ENCODE measurements at places on chromosomes 3 and 15. TPM values are rescaled to one million over a fixed set of nuclear protein-coding genes. Genes with fewer than 3 reads are reported as not detected.

Gene NEIL1
- 26.3 TPM for total RNA-seq

Gene ITIH1
- 1.5 TPM for total RNA-seq

Gene PPM1L
- total RNA-seq = 34.5 TPM

- H3K27ac ChIP-seq = no peak overlapping the region
- no peaks in the 10 kb centered on the region for H3K27me3 ChIP-seq
- DNase-seq = no peak
- H3K36me3 ChIP-seq = no peaks in the 10 kb centered on the region
- no peak overlapping the region for H3K4me3 ChIP-seq
Measured at GRCh38 chr3:85159376-85159775, 200.6 kb downstream of the CADM2 start.

DNA sequence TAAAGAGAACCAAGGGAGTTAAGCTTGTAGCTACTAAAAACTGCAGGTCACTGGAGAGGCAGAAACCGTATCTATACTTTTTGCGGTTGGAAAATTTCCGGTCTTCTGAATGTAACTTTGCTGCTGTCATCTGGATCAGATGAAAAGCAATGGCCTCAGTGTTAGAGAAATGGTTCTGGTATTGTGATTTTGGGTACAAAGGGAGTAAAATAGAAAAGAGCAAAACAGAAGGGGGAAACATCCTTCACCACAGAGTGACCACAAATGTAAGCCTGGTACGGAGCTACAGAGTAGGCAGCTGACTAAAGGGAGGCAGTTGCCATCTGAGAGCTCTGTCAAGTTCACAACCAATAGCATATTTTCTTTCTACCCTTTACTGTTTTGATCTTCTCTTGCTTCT is 5.6 kb downstream of the CD96 start:
- no peak overlapping the region for H3K27ac ChIP-seq
- H3K4me1 ChIP-seq = no peaks in the 10 kb centered on the region
- no peaks in the 10 kb centered on the region for H3K27me3 ChIP-seq
- DNase-seq = no peak

- H3K4me3 ChIP-seq = peak overlapping the region; percentile 26
- no peaks in the 10 kb centered on the region for H3K36me3 ChIP-seq
- no peaks in the 10 kb centered on the region for H3K27me3 ChIP-seq
- peaks cover 51% of the 10 kb centered on the region for H3K4me1 ChIP-seq
Measured at GRCh38 chr3:66442254-66443117, 58.3 kb downstream of the LRIG1 start.

DNA sequence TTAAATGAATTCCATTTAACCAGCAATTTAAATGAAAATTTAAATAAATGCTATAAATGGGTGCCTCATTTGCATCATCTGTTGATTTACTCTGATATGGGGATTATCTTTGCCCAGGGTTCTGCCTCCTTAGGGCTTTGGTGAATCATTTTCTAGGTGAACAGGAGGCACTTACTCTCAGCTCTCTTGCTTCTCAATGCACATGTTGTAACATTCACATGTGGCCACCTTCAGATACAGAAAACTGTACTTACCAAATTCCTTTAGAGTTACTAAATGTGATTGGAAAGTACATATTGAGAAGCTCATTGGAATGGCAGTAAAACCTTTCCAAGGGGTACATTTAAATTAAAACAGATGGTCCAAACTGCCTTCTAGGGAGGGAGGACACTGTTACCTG is 20.8 kb downstream of the GADL1 start:
- no peaks in the 10 kb centered on the region for H3K27me3 ChIP-seq
- no peak for DNase-seq
- no peaks in the 10 kb centered on the region for H3K4me1 ChIP-seq
- no peak overlapping the region for H3K27ac ChIP-seq
- H3K36me3 ChIP-seq = no peaks in the 10 kb centered on the region

- no peaks in the 10 kb centered on the region for H3K36me3 ChIP-seq
- no peak overlapping the region for H3K27ac ChIP-seq
- H3K27me3 ChIP-seq = no peaks in the 10 kb centered on the region
- H3K4me1 ChIP-seq = peaks cover 4% of the 10 kb centered on the region
- DNase-seq = no peak
Measured at GRCh38 chr3:120209425-120209824, 75.6 kb downstream of the GPR156 start.

- H3K36me3 ChIP-seq = no peaks in the 10 kb centered on the region
- no peaks in the 10 kb centered on the region for H3K4me1 ChIP-seq
- H3K27me3 ChIP-seq = no peaks in the 10 kb centered on the region
- H3K4me3 ChIP-seq = no peak overlapping the region
Measured at GRCh38 chr15:55770806-55771205, 27.9 kb upstream of the PRTG start.

DNA sequence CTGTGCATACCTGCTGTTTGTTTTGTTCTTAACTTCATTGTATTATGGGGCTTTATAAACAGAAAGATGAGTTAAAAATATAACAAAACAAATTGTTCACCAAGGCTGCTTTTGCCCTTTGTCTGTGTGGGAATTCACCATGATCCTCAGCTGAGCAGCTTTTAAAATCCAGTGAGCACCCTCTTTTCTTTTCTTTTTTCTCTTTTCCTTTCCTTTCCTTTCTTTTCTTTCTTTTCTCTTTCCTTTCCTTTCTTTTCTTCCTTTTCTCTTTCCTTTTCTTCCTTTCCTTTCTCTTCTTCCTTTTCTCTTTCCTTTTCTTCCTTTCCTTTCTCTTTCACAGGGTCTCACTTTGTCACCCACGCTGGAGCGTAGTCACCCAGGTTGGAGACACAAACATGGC is 38.3 kb downstream of the RAB8B start:
- H3K4me3 ChIP-seq = no peak overlapping the region
- no peak overlapping the region for H3K27ac ChIP-seq
- no peak for DNase-seq
- no peaks in the 10 kb centered on the region for H3K36me3 ChIP-seq

- no peak for DNase-seq
- no peaks in the 10 kb centered on the region for H3K27me3 ChIP-seq
- no peak overlapping the region for H3K4me3 ChIP-seq
- no peaks in the 10 kb centered on the region for H3K36me3 ChIP-seq
- no peak overlapping the region for H3K27ac ChIP-seq
Measured at GRCh38 chr3:53799338-53799865, 46.8 kb downstream of the CHDH start.

DNA sequence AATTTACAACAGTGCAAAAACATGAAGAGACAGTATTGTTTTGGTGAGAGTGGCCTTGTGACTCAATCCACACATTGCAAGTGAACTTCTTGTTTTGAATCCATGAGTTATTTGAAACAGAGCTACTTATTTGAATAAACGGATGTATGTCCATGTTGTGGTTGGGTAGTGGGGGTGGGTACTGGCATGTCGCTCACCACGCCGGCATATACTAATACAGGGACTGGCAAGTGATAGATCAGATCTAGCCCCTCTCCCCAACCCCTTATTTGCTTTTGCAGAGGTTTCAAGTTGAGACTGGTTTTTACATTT is 83.8 kb downstream of the EDEM1 start:
- H3K27ac ChIP-seq = no peak overlapping the region
- no peak for DNase-seq
- no peaks in the 10 kb centered on the region for H3K36me3 ChIP-seq
- no peaks in the 10 kb centered on the region for H3K27me3 ChIP-seq
- no peak overlapping the region for H3K4me3 ChIP-seq
- no peaks in the 10 kb centered on the region for H3K4me1 ChIP-seq

GRCh38 chr3:150653110-150653561 is 50.0 kb downstream of the SELENOT start:
- H3K27ac ChIP-seq = no peak overlapping the region
- H3K4me3 ChIP-seq = no peak overlapping the region
- no peaks in the 10 kb centered on the region for H3K4me1 ChIP-seq
- H3K36me3 ChIP-seq = no peaks in the 10 kb centered on the region
- DNase-seq = no peak

All from suprapubic skin (tissue), 4 donors.